ENCODE measurements at places on chromosomes 3 and 15.

GRCh38 chr15:42367041-42367440 is 7.7 kb downstream of the CAPN3 start:
- DNase-seq, result no peak

GRCh38 chr3:140384876-140385275 is 293.0 kb upstream of the TRIM42 start:
- DNase-seq, result no peak

GRCh38 chr3:16079519-16079918 is 95.0 kb upstream of the GALNT15 start:
- no peak for DNase-seq

DNA sequence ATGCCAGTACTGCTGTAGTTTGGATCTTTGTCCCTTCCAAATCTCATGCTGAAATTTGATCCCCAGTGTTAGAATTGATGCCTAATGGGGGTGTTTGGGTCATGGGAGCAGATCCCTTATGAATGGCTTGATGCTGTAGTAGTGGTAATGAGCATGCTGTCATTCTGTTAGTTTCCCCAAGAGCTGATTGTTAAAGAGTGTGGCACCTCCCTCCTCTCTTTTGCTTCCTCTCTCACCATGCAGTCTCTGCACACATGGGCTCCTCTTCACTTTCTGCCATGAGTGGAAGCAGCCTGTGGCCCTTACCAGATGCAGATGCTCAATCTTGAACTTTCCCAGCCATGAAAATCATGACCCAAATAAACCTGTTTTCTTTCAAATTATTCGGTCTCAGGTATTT is 141.3 kb upstream of the DPPA4 start:
- DNase-seq, result no peak

DNA sequence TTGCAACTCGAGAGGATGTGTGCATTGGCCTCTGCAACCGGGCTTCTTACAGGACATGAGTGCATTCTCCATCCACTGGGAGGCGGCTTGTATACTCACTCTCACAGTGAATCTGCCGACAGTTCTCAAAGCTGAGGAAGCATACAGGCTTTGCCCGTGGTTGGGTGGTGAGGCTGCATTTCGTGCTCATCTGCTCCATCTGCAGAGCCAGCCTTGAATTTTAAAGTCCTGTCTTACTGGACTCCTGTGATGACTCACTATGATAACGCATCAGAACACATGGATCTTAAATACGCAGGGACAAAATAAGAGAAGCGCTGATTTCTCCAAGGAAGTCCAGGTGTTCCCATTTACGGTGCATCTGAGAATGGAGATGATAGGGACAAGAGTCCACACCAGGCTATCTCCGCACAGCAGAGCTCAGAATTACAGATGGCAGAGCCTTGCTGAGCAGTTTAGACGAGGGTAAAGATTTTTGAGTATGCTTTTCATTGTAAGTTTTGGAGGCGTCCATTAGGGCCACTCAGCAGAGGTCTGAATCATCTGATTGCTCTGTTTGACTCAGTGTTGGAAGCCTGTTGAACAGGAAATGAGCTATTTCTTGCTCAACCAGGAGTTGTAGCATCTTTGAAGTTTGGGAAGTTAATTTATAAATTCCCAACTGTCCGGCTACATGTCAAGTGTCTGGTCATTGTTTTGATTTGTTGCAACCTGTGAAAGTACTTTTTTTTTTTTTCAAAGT is 87.1 kb downstream of the GABRG3 start:
- DNase-seq, result no peak

DNA sequence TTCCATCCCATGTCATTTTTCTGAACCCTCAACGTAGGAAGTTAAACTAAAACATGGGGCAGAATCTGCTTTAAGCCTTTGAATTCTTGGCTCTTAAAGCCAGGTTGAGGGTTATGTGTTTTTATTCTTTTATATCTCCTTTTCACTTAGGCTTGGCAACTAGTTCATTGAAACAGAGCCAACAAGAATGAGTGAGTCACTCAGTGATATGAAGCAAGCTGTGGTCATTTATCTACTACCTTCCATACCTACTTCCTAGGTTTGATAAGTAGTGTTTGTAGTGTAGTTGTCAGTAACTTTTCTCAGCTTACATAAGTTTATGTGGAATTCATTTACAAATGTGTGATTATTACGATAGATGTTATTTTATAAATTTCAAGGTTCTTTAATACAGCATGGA is 67.4 kb downstream of the SNRPN start:
- DNase-seq, result no peak

DNA sequence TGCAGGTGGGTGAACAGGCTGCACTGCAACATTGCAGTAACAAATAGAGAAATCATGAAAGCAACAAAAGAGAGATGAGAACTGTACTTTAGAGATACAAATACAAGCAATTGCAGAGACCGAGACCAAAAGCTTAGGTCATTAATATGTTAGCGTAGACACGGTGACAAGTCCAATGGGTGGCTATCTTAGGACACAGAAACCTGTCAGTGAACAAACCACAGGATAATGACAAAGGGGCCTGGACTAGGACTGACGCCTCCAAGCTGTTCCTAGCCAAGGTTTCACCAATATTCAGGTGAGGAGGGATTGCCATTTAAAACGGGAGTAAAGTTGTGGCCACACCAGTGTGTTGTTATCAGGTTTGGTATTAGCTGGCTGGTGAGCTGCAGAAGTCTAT is 41.7 kb upstream of the BLM start:
- no peak for DNase-seq

- no peak for DNase-seq
Observed at GRCh38 chr15:95558131-95558530, 772.4 kb upstream of the NR2F2 start.

Data from stimulated activated CD8-positive, alpha-beta memory T cell treated with anti-CD3 and anti-CD28 coated beads, Interleukin-4, amount 100 ng/mL, for 1 hour (primary cell).